ENCODE measurements at places on chromosomes 7 and 10.

- no peak for DNase-seq
Measured at GRCh38 chr10:83816942-83817341, 322.4 kb upstream of the GHITM start.

GRCh38 chr10:86556532-86556931, 34.9 kb upstream of the WAPL start:
- no peak for DNase-seq

GRCh38 chr10:30462513-30462912, 28.5 kb downstream of the MAP3K8 start:
- no peak for DNase-seq

GRCh38 chr10:26863351-26864076, 2.8 kb upstream of the ABI1 start:
- DNase-seq = no peak

DNA sequence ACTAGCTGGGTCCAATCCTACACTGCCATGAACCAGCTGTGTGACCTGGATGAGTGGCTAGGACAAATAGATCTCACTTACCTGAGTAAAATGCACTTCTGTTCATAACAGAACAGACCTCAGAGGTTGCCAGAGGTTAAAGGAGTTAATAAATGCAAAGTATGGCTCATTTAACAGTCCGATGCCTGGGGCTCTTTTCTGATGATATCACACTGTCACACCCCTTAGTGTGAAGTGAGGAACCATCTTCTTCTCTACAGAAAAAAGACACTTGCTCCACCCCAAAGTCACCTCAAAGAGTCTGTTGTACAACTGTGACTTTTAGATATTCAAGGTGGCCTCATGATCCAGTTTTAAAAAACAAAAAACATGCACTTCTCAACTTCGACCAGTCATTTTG, 21.5 kb upstream of the TARP start:
- DNase-seq = no peak

DNA sequence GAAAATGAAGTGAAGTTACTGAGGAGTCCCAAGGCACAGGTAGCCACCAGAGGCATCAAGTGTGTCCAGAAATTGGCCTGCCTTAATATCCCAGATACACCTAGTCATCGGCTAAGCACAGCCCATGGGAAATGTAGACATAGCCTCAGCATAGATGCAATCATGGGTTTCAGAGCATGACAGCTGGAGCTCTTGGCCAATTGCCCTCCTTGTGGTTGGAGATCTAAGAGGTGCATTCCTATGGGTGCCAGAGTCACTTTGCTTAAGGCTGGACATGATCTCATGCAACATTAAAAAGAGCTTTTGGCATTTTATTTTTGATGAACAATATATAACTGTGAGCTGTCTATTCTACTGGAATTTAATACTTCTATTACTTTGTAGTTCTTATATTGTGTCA, 758.0 kb upstream of the LRRTM3 start:
- no peak for DNase-seq

DNA sequence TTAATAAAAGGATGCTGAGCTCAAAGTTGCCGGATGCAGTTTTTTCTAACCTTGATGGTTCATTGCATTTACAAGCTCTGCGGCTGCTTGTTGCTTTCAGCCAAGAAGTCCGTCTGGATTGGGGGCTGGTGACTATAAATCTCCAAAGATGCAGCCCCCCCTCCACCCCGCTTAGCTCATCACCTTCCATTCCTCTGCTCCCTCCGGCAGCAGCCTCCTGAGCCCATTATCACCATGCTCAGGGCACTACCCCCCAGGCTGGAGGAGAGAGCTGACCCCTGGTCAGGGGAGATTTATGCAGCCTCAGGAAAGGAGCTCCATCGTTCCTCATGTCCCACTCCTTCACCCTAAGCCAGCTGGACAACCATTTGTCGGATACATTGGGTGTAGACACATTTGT, 55.3 kb upstream of the ZRANB1 start:
- no peak for DNase-seq

DNA sequence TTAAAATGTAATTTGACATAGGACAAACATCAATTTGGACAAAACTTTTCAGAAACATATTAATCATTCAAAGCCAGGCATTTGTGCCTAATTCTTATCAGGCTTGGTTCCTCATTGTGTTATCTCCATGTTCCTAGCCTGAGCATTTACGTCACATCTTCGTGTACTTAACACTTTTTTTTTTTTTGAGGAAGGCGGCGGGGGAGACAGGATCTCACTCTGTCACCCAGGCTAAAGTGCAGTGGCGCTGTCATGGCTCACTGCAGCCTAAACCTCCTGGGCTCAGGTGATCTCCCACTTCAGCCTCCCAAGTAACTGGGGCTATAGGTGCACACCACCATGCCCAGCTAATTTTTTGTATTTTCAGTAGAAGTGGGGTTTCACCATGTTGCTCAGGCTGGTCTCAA, 19.8 kb downstream of the HNRNPA2B1 start:
- DNase-seq = no peak

GRCh38 chr10:4083509-4084003, 298.5 kb upstream of the KLF6 start:
- peak; percentile 24 for DNase-seq

DNA sequence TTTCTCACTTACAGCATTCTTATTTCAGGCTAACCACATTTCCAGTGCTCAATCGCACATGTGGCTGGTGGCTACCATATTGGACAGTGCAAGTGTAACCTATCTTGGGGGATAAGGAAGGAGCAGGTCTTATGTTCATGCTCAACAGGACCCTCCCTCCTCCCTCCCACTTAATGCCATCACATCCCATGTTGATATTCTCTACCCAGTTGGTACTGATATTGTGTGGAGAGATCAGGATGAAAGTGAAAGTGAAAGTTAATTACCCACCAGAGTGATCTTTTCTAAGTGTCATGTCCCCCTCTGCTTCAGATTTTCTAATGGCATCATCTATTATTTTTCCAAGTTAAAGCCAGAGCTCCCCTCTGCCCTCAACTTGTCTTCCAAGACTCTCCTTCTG, 91.6 kb downstream of the BMPER start:
- DNase-seq = peak; percentile 3

- no peak for DNase-seq
Measured at GRCh38 chr7:138233189-138233588, 156.9 kb downstream of the AKR1D1 start.

DNA sequence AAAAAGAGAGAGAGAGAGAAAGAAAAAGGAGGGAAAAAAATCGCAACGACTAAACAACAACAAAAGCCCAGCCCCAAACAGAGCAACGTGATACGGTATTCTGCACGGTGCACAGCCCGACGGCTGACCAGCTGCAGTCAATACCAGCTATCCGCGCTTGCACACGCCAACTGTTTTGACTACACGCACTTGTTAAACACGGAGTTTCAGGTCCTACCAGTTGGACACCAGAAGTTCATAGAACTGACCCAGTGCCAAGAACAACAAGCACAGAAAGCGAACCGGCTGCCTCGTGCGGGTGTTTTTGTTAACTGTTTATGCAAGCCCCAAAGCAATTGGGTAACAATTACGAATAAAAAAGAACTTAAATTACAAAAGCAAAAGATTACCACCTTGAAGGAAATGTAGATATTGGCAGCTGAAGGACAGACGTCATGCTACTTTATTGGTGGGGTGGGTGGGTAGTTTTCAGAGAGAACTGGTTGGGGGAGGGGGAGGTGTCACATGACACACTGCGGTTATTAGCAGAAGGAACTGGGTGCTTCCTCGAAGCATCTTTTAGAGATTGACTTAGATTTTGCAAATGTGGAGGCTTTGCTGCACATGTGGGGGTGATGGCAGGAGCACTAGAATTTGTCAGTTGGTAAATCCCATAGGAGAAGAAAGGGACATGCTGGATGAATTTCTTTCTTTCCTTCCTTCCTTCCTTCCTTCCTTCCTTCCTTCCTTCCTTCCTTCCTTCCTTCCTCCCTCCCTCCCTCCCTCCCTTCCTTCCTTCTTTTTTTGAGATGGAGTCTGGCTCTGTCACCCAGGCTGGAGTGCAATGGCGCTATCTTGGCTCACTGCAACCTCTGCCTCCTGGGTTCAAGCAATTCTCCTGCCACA, 110.6 kb upstream of the EFCAB10 start:
- peak; percentile 77 for DNase-seq

DNA sequence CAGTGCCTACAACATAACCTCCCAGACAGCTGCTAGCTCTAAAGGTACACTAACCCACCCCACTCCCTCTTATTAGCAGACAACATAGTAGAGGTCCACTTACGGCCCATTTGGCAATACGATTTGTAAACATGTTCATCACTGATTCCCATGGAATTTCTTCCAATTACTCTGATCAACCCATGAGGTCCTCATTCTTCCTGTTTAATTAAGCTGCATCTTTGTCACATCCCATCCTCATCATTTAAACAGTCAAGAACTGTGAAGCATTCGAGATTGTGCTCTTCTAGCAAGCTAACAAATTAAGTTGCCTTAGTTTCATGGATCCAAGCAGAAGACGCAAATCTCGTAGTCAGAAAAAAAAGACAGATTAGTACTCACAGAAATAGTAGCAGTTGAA, 622.2 kb upstream of the VSTM2A start:
- no peak for DNase-seq

DNA sequence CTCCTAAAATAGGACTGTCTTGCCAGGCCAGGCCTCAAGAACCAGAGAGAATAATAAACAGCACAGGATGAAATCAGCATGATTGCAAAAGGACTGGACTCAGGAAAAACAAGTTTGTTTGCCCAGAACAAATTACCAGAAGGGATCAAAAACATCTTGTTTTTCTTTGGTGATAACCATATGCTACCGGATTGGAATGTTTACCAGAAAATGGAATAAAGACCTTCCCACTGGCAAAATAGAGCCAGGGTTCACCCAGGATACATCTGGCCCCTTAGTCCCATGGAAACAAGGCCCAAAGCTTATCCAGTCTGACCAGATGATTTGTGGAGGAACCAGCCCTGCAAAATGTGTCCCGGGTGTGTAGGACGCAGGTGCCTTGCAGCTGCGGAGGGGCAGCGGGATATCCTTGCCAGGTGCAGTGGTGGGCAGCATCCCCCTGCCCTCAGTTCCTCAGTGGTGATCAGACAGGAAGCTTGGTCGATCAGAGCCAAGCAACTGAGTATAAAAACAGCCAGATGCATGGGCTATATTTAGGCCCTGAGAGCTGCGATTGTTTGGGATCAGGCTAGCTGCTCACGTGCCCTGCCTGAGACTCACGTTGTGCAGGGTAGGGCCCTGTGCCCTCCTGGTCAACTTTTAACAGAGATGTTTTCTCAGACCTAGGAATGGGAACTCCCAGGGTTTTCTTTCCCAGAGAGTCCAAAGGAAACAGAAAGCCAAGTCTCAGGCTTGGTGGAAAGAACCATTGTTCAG, 4.6 kb upstream of the ZNF22 start:
- DNase-seq = peak; percentile 43

DNA sequence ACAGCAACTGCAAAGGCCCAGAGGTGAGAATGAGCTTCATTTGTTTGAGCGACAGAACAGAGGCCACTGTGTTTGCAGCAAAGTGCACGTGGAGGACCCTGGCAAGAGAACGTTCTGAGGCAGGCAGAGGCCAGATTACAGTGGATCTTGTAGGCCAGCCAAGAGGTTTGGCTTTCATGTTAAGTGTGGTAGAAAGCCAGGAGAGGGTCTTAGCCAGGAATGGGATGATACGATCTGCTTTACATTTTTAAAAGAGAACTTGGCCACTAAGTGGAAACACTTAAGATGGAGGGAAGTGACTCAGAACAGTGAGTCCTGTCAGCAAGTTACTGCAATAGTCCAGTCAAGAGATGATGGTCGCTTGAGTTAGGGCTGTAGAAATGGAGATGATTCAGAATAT, 4.6 kb downstream of the CCDC136 start:
- DNase-seq = peak; percentile 75

- no peak for DNase-seq
Measured at GRCh38 chr10:100823194-100823593, 77.8 kb downstream of the PAX2 start.

DNA sequence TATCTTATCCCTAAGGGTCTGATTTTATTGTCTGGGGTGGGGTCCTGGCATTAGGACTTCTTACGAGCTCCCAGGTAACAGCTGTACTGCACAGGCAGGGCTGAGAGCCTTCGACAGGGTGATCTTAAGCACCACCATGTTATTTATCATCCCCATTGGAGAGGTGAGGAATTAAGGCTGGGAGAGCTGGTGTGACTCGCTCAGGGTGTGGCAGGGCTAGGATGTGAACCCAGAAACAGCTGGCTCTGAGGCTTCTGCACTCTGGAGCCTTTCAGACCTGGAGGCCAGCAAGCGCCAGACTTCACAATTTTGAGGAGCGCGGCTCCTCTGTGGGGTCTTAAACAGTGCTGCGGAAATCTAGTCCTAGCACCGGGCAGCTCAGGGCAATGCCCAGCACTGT, 27.4 kb upstream of the NDST2 start:
- peak; percentile 14 for DNase-seq

GRCh38 chr10:126407831-126408230, 19.6 kb upstream of the ADAM12 start:
- no peak for DNase-seq

DNA sequence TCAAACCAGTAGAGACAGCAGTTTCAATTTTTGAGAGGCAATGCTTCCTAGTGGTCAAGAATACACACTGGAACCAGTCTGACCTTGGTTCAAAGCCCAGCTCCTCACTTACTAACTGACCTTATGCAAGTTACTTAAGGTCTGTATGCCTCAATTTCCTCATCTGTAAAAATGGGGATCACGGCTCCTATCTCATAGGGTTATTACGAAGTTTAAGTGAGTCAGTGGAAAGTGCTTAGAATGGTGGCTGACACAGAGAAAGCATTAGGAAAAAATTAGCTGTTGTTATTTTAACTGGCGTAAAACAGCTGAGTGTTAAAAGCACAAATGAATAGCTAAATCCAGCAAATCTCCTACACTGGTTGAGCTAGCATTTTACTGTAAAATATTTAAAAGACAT, 162.4 kb upstream of the LAMB4 start:
- DNase-seq = no peak

DNA sequence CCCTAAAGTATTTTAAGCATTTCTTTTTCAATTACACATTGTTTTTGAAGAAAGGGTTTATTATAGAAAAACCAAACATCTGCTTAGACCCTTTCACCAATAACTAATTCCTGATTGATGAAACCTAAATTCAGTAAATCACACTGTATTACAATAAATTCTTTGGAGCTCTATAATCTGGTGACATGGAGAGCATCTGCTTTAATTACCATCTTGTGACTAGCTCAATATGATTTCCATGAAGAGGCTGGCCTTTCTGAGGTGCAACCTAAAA, 9.7 kb downstream of the HYCC1 start:
- no peak for DNase-seq
